ENCODE measurements at places on chromosomes 1 and 21.

GRCh38 chr1:165661703-165662102, 30.7 kb downstream of the MGST3 start:
- DNase-seq = no peak

GRCh38 chr21:31604591-31605190, 54.8 kb upstream of the SOD1 start:
- DNase-seq = peak; percentile 91

- no peak for DNase-seq
Measured at GRCh38 chr1:178367151-178367550, 129.6 kb downstream of the CLEC20A start.

GRCh38 chr1:175841738-175842187, 98.4 kb upstream of the TNR start:
- peak; percentile 61 for DNase-seq

DNA sequence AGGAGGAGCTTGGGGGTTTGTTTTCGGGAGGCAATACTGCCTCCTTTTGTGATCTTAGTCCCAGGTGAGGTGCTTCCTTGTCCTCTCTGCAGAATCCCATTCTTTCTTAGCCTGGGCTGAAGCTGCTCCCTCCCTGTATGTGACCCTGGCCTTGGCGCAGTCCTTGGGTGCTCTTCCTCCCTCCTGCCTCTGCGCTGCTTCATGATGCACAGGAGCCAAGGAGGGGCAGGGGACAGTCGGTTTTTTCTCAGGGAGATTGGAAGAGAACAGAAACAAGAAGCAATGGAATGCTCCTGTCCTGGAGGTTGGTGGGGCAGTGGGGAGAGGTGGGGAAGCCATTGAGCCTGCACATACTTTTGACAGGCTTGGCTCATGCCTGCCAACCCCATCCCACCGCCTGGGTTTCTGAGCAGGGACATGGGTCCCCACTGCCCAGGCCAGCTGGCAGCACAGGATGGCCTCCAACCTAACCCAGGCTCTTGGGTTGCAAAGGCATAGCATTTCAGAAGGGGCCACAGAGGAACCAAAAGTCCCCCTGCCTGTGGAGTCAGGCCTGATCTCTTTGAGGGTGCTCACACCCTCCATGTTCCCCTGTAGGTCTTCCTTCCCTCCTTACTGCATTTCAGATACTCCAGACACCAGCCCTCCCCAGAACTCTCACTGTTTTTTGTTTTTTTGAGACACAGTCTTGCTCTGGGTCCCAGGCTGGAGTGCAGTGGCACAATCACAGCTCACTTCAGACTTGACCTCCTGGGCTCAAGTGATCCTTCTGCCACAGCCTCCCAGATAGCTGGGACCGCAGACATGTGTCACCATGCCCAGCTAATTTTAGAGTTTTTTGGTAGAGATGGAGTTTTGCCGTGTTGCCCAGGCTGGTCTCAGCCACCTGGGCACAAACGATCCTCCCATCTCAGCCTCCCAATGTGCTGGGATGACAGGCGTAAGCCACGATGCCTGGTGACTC, 16.1 kb downstream of the IL6R start:
- no peak for DNase-seq

DNA sequence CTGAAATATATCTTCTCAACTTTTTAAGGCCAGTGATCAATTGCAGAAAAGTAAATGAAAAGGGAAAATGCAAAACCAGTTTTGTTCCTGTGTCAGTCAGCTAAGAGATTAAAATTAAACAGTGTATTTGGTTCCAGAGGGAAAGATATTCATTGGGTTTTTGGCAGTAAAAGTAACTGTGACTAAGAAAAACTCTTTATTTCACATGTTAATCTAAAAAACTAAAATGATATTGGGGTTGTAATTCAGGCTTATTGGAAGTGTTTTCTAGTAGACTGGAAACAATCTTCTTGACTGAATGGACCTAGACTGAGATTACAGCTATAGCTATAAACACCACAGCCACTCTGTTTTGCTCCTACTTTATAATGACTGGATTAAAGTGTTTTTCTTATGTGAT, 413.9 kb downstream of the ADGRL2 start:
- DNase-seq = no peak

DNA sequence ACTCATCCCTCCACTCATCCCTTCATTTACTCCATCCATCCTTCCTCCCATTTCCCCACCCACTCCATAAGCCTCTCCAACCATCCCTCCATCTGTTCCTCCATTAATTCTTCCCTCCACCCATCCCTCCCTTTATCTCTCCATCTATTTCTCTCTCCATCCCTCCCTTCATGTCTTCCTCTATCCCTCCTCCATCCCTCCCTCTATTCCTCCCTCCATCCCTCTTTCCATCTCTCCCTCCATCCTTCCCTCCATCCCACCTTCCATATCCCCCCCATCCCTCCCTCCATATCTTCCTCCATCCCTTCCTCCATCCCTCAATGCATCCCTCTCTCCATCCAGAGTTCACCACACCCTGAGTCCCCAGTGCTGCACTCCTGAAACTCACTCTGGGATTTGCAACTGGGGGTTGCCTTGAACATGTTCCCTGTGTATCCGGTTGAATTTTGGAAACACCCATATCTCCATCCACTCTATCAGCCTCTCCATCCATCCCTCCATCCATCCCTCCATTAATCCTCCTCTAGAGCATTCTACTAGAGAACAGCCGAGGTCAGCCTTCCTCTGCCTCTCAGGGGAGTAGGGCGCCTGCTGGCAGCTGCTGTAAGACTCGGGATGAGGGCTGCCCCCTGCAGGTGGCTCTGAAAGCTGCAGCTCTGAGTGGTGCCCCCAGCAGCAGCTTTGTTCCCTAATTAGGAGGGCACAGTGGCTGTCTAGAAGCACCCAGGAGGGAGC, 39.4 kb downstream of the ABCG1 start:
- DNase-seq = no peak

DNA sequence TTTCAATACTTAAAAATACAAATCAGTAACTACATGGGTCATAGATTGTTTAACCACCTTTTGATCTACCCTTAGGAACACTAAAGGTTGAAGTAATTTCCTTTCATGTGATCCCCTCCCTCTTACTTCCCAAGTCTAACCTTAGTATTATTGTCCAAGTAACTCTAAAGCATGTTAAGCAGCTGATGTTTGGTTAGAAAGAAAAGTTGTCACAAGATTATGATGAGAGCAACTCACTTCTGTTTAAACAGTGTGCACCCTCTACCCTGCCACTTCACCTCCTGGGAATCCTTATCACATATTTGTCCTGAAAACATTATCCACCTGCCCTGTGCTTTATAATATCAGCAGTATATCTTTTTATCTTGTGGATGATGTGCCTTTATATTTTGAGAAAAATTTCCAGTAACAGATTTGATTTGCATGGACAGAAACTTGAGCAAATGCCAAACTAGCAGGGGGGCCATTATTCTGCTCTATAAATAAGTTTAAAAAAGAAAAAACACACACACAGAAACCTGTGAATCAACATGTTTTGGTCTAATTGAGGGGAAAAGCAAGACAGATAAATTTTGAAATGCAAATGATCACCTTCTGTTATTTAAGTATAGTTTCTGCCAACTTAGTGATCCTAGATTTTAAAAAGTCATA, 194.3 kb downstream of the RPS6KC1 start:
- DNase-seq = peak; percentile 60

DNA sequence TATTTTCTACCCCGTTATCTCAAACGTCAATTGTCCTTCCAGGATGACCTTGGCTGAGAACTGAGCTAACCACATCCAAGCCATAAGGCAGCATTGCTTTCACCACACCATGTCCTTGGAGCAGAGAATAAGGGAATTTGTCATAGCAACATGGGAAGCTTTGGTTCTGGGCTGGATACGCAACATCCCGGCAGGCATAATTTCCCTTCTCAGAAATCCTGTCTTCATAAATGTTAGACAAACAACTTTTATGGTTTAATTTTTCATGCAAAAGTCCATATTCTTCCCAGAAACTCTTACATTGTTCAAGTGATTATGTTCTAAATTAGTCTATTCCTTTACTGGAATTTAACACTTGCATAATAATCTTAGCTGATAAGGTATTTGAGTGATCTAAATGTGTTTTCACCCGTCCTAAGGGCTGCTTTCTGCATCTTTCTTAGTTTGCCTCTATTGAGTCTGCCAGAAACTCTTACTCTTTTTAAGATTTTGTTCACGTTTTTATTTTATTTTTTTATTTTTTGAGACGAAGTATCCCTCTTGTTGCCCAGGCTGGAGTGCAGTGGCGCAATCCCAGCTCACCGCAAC, 51.8 kb downstream of the KCNJ15 start:
- DNase-seq = no peak

- DNase-seq = peak; percentile 20
Measured at GRCh38 chr1:99672038-99672437, 26.1 kb downstream of the PALMD start.

- no peak for DNase-seq
Measured at GRCh38 chr1:51313961-51314777, 16.2 kb downstream of the TTC39A start.

- DNase-seq = no peak
Measured at GRCh38 chr1:7857985-7858384, 5.1 kb upstream of the UTS2 start.

DNA sequence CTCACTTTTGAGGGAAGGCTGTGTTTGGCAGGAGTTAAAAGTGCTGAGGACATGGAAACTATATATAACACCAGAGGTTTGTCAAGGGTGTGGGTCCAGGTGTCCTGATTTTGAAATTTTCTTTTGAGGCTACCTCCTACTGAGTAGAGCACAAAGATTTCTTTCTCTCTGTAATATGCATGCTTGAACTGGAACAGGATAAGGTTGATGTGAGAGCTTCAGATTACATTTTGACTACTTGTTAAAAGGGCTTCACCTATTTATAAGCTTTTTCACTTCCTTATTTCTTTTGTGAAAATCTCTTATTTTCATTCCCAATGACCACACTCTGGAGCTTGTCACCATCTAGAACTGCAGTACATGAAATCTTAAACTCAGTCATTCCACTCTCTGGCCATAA, 59.8 kb upstream of the PLA2G4A start:
- no peak for DNase-seq

DNA sequence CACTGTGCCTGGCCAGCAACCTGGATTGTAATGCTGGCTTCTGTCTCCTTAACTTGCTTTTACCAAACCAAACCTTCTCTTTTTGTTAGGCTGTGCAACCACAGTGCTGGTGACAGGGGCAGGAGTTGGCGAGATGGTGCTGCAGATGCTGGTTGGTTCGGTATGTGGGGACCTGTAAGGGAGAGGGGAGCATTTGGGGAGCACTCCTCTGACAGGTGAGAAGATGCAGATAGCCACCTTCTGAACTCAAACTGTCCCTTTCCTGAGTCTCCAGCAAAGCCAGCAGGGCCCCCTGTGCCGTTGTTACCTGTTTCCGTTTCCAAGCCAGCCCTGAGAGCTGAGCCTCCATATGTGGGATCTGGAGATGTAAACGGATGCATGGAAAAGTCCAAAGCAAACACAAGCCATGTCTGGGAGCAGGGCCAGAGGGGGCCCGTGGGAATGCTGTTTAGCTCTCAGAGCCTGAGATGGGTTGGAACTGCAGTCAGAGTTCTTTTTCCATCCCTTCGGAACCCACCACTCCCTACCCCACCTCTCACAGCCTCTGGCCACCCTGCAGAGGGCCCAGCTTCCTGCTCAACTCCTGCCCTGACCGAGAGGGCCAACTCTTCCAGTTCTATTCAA, 34.0 kb downstream of the ELK4 start:
- DNase-seq = peak; percentile 21

DNA sequence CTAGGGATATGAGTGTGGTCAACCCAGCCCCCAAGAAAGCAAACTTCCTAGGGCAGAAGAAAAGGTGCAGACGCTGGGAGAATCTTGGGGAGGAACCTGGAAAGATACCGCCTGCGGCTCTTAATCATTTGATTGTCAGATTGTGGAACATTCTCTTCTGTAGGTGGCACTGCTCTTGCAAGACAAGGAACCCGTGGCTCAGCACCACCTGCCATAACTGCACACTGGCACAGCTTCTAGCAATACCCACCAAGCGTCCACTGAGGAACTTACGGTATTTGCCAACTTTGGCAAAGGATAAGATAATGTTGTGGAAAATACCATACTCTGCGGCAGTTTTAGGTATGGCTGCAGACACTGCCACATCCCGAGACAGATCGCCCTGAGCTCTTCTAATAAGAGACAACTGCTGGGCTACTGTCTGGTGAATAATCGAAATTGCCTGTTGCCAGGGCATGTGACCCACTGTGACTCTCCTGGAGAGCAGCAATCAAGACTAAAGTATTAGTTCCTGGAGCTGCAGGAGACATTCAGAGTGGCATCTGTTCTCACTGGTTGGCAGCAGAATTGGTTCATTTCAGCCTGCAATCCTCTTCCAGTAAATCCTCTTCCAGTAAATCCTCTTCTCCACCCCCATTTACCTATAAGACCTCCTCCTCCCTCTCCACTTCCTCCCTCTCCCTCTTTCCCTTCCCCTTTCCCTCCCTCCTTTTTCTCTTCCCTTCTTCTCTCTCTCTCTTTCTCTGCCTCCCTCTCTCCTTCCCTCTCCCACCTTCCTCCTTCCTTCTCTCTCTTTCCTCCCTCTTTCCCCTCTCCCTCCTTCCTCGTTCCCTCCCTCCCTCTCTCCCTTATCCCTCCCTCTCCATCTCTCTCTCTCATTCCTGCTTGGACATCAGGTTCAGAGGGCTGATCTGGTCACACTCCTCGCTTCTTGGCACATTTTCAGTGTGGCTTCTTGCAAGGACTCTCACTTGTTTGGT, 49.7 kb upstream of the B3GALT5 start:
- peak; percentile 32 for DNase-seq

- DNase-seq = no peak
Measured at GRCh38 chr1:185487026-185487425, 170.0 kb upstream of the IVNS1ABP start.

DNA sequence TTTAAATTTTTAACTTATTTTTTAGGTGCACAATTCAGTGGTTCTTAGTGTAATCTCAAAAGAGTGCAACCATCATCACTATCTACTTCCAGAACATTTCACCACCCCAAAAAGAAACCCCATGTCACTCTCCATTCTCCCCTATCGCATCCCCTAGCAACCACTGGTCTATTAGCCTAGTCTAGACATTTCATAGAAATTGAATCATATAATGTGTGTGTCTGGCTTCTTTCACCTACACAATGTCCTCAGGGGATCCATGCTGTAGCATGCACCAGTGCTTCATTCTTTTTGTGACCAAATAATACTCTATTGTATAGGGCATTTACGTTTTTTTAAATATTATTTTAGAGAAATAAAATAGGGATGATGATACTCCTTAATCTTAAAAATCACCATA, 64.7 kb downstream of the JAK1 start:
- DNase-seq = no peak
